SK-N-MC (cell line): ENCODE measurements at places on chromosomes 6 and 20.
A peak's percentile ranks its signal among the peaks of the same experiment; 100 is the strongest.

DNA sequence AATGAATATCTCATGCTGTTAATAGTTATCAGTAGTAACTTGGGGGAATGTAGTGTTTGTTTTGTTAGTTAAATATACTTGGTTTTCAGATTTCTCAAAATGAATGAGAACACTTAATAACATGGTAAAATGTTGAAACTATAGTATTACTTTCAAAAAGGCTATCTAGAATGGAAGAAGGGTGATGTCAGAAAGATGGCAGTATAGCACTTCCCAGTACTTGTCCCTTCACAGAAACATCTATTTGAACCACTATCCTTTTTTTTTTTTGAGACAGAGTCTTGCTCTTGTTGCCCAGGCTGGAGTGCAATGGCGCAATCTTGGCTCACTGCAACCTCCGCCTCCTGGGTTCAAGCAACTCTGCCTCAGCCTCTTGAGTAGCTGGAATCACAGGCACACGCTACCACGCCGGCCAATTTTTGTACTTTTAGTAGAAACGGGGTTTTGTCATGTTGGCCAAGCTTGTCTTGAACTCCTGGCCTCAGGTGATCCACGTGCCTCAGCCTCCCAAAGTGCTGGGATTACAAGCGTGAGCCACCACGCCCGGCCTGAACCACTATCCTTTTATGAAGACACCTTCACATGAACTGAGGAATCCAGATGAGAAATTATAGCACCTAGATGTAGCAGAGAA, 4.7 kb upstream of the ECHDC1 start:
- DNase-seq, result no peak

GRCh38 chr6:98467902-98468301, 366.5 kb upstream of the POU3F2 start:
- DNase-seq, result no peak

- DNase-seq, result no peak
These were observed 38.1 kb downstream of the B4GALT5 start for GRCh38 chr20:49675368-49676151.

- no peak for DNase-seq
These were observed 668.6 kb downstream of the UTRN start for GRCh38 chr6:144953552-144954240.

DNA sequence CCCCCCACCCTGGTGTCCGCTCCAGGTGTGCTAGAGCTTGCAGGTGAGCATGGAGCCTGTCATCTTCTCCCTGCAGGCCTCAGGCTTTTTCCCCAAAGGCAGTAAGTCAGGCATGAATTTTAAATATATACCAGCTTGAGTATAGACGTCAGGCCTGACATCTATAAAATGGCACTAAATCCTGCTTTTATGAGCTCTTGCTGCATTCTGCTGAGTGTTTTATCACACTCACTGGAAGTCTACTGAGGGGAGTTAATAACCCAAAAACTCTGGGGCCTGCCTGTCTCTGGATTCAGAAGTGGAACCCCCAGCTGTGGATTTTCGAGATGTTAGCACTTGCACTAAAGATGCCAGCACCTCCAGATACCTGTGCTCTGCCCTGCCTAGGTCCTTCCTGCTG, 133.4 kb upstream of the TOP1 start:
- no peak for DNase-seq

GRCh38 chr20:18849131-18849530, 35.5 kb downstream of the SCP2D1 start:
- DNase-seq, result no peak

DNA sequence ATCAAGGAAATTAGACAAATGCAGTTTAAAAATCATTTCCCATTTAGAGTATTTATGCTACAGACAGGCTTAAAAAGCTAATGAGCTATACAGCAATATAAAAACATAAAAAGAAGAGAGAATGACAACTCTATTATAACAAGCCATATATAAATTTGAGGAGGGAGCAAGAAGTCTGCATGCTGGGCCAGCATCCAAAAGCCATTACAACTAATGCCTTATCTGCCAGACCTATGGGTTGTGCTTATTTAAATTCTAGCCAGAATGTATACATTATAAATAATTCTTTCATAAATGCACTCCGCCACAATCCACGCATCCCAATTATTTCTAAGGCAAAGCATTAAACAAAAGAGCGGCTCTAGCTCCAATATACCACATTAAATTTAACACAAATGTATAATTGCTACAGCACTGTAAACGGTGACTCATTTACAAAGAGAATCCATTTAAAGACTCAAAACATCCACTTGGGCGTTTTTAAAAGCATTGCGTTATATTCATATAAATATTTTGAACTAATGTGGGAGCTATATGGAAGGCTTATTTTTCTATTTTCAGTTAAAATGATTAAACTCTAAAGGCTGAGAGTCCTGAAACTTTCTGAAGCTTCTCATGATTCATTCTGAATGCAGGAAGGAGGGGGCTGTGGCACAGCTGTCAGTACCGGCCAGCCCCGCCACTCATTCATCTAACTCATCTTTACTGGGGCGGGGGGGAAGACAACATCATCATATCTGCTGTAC, 37.7 kb upstream of the RAB22A start:
- peak; percentile 48 for DNase-seq

DNA sequence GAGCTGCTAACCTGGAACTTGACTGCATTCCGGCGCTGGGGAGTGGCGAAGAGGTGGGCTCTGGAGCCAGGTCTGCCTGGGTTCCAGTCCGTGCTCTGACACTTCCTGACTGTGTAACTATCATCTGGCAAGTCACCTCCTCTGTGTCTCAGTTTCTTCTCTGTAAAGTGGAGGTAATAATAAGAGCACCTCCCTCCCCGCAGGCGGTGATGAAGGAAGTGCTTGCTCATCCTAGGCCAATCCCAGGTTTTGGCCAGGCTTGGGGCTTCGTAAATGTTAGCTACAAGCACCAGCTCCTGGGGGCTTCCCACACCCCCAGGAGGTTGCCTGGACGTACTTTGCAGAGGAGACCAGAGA, 32.8 kb downstream of the SNAI1 start:
- no peak for DNase-seq

GRCh38 chr20:36777167-36777566, 3.6 kb upstream of the DSN1 start:
- no peak for DNase-seq

GRCh38 chr20:44135012-44135412, 52.0 kb downstream of the JPH2 start:
- DNase-seq, result no peak

- no peak for DNase-seq
These were observed 43.4 kb upstream of the CDYL start for GRCh38 chr6:4732691-4733315.

GRCh38 chr6:169093066-169093723, 160.5 kb downstream of the THBS2 start:
- no peak for DNase-seq

GRCh38 chr6:150016324-150017185, 8.8 kb downstream of the RAET1L start:
- DNase-seq, result peak; percentile 35

- DNase-seq, result no peak
These were observed 71.5 kb downstream of the LYRM2 start for GRCh38 chr6:89566930-89567629.

DNA sequence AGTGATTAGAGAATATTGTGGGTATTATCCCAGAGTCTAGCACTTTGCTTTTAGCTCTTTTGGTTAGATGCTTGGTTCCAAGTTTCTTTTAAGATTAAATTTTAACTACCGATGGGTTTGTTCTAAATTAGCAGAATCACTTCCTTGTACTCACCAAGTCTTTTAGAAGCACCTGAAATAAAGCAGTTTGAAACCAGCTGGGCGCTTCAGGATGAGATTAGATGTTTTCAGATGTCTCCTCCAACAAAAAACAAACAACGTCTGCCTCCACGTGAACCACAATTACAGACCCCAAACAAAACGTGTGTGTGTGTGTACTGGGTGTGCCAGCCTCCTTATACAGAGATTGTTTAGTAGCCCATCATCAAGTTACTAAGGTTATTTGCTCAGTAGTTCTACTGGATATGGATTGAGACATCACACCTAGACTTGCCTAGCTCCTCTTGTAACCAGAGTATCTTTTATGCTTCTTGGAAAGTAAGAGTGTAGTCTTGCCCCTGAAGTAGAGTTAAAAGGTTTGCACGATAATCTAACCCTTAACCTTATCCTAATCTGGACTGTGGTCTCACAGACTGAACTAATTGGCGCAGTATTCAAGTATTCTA, 2.3 kb downstream of the DSTN start:
- DNase-seq, result no peak

DNA sequence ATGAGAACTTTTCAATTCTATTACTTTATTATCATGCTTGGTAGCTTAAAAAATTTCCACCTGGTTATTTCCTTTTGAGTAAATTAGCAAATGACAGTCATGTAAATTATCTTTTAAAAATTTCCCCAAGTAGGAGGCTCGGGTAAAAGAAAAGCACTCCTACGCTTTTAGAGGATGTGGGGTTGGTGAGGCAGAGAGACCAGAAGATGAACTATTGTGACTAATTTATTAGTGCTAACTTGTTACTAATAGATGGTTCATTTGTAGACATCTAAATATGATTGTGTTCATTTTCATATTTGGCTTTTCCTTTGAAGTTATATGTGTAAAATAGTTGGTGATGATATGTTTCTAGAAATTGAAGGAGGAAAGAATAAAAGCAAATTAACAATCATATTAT, 27.0 kb downstream of the ZNF292 start:
- DNase-seq, result no peak

DNA sequence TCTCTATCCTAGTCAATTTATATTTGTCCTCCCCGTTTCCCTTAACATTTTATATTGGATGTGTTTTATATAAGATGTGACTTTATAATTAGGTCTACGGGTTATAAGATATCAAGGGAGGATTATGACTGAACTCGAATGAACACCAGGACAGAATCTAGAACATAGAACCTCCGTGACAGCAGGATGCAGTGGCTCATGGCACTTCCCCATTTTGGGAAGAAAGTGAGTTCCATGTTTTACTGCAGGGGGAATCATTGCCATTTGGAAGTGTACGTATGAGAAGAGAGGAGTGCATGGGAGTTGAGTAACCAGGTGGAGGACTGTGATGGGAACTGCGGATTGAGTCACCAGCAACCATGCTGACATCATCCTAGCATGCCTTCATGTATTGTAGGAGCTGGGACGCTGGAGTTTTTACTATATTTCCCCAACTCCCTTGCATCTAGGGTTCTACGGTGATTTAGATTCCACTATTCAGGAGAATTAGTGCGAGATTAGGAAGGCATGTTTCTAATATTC, 56.1 kb upstream of the FOXC1 start:
- no peak for DNase-seq

DNA sequence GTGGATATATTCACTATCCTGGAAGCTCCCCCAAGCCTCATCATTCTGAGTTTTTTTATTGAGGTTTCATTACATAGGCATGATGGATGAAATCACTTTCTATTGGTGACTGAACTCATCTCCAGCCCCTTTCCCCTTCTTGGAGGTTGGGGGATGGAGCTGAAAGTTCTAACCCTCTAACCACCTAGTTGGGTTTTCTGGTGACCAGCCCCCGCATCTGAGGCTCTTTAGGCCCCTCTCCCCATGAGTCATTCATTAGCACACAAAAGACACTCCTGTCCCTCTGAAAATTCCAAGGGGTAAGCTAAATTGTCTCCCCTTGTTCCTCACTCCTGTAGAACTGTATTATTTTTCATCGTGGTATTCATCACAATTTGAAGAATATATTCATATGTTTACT, 33.3 kb downstream of the GFRA4 start:
- no peak for DNase-seq

GRCh38 chr6:136890986-136891385, 31.1 kb upstream of the SLC35D3 start:
- no peak for DNase-seq

DNA sequence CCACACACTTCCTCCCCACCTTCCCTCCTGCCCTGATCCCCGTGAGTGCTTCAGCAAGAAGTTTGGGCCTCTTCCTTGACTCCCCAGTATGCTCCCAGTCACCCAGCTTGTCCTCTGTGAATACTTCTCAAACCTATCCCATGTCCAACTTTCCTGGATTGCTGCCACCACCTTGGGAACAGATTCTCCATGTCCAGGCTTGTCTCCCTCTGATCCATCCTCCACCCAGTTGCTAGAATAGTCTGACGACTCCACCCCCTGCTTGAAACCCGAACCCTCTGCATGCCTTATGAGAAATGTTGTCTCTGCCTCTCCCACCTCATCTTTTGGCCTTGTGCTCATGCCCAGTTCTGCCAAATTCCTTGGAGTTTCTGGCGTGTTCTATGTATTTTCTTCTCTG, 108.0 kb downstream of the PPP1R14C start:
- no peak for DNase-seq

DNA sequence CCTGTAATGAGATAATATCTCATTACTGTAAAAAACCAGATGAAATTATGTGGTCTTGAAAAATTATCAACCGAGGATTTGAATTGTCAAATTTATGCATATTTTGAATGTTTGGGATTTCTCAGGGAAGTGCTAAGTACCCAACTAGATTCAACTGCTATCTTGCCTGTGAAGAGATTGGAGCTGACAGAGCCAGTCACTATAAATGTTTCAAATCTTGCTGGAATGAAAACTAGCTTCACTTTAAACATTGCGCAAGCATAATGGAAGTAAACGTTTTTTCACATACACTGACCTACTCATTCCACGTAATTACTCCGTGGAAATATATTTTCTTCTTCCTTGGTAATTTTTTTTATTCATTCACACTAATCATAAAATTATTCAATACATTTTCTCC, 46.7 kb downstream of the TMEM170B start:
- no peak for DNase-seq

DNA sequence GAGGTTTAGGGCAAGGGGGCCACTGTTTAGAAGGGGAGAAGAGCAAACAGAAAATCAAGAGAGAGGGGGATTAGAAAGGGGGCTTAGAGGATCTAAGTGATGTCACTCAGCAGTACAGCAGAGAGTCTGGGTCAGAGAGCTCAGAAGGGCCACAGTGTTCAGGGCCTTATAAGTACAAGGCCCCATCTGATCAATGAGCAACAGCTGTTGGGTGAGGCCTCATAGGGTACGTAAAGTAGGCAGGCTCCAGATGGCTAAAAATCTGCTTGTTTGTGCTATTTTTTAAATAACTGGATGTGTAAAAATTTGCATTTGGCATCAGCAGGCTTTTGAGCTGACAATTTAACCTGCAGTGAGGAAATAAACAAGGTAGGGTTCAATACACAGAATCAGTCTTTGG, 149.8 kb downstream of the SH3BGRL2 start:
- no peak for DNase-seq

DNA sequence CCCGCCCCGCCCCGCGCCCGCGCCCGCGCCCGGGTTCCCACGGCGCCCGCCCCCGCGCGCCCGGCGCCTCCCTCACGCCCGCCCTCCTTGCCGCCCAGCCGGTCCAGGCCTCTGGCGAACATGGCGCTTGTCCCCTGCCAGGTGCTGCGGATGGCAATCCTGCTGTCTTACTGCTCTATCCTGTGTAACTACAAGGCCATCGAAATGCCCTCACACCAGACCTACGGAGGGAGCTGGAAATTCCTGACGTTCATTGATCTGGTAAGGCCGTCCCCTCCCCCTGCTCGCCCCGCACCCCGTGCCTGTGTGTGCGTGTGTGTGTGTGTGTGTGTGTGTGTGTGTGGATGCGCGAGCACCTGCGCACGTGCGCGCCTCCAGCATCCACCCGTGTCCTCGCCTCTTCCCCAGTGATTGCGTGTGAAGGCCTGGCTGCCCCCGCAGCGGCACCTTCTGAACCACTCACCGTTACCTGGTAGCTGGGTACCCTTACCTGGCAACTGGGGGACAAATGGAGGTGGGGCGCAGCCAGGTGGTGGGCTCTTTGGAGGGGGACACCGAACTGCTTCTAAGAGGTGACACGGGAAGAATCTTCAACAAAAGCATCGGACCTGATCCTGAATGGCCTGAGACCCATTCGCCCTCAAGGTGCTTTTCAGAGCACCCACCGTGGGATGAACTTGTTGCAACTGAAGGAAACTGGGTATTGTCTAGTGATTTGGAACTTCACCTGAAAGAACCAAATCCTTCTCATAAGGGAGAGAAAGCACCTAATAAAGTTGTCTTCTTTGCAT, at the start of gene AIG1:
Gene AIG1 (plus strand): TSS at position 84 of the 791 bp plus-strand sequence. CDS start 37 bp downstream, at position 121.
- no peak for DNase-seq
